NCI-H1436 (cell line): ENCODE measurements at places on chromosomes 5 and 9.

- no peak for DNase-seq
Observed at GRCh38 chr5:17178373-17178675, 39.1 kb upstream of the BASP1 start.

GRCh38 chr5:150487199-150488061, 20.5 kb upstream of the NDST1 start:
- no peak for DNase-seq

GRCh38 chr5:158170060-158170459, 311.1 kb upstream of the CLINT1 start:
- DNase-seq, result no peak

DNA sequence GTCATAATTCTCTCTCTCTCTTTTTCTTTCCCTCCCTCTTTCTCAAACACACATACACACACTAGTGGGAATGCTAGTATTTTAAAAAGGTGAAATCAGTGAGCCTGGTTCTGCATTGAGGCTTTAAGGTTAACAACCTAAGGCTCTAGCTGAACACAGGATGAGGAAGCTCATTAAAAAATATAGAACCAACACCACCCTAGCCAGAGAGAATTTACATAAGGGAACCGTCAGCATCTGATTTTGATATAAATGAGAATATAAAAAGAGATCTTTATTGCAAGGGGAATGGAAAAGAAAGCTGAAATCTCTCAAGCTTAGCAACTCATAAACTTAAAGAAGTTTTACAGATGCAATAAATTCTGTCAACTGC, 100.5 kb downstream of the MAMDC2 start:
- no peak for DNase-seq

- no peak for DNase-seq
Observed at GRCh38 chr5:1795506-1795905, 4.1 kb downstream of the MRPL36 start.

- DNase-seq, result no peak
Observed at GRCh38 chr9:17236147-17236546, 101.3 kb downstream of the CNTLN start.

GRCh38 chr9:21576331-21577189, 94.4 kb upstream of the IFNE start:
- no peak for DNase-seq

GRCh38 chr5:160036243-160036642, 27.3 kb downstream of the TTC1 start:
- DNase-seq, result no peak
